ENCODE measurements at places on chromosomes 16 and 17.

DNA sequence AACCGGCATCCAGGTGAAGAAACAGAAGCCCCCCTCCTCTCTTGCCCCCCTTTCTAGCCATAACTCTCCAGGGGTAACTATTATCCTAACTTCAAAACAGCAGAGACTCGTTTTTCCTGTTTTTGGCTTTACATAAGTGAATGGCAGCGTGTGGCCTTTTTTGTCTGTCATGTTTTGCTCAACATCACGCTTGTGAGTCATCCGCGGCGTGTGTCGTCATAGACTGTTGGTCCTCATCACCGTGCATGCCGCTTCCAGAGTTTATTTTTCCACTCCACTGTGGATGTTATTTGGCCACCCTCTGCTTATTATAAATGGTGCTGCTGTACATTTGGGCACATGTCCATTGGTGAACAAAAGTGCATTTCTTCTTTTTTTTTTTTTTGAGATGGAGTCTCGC is 52.6 kb downstream of the ERN1 start:
- DNase-seq = no peak

GRCh38 chr17:57210224-57210553 is 46.1 kb upstream of the MSI2 start:
- no peak for DNase-seq

DNA sequence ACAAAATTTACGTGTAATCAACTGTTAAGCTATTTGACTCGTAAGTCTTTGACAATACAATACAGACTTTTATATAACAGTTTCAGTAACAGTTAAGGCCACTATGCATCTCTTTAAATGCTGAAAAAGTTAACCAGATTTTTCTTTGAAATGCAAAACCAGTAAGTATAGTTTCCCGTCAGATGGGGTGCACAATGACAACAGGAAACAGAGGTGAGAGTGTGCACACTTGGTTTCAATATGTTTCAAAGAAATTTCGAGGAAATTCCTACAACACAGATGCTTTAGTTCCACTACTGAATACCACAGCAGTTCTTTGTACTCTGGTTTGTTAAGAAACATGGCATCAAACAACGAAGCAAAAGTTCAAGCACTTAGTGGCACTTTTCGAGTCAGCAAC is 48.4 kb downstream of the RNF157 start:
- no peak for DNase-seq

DNA sequence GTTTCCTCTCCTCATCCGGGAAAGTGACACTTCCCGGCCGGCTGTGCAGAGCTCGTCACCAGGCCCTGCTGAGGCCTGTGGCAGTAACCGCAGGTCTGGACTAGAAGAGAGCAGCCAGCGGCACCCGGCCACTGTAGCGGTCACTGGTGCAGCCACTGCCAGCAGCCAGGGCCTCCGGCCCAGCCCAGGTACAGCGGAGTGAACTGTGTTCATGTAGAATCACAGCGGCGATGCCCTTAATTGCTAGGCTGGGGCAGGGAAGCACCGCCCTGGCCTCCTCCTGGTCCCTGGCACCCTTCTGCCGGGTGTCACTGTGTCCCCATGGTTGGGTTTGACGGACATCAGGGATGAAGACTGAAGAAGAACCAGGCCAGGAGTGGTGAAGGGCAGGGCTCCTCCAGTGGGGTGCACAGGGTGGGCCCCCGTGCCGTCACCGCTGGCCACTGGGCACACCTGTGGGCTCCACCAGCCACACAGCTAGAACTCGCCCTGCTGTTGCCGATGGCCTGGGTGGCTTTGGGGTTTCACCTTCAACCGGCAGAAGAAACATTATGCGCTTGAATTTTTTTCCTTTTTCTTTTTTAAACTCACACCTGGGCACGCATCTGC is 165.2 kb upstream of the CHMP6 start:
- peak; percentile 30 for DNase-seq

DNA sequence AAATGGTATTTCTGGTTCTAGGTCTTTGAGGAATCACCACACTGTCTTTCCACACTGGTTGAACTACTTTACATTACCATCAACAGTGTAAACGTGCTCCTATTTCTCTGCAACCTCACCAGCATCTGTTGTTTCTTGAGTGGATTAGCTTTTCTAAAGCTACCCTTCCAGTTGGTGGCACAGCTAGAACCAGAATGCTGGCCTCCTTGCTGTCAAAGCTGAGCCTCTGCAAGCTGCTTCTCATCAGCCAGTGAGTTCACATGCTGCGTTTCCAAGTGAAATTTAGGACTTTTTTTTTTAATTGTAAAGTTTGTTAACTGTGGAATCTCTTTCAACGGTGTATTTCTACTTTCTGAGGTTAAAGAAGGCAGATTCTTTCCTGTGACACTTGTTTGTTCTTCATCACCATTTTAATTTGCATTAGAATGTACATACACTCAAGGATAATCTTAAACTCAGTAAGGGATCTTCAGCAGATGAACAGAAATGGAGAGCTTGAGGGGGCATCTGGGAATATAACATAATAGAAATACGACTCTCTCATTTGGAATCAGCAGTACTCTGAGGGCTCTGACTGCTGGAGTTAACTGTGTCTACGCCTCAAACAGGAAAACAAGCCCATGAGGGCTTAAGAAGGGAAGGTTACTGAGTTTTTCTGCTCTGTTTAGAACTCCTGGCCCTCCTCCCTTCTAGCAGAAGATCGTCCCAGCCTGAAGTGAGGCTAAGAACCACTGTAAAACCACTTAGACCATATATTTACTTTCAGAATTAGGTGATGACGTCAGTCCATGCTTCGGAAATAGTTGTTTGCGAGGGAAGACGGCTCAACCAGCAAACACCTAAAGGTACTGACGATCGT is 148.4 kb upstream of the FAM20A start:
- DNase-seq = no peak

DNA sequence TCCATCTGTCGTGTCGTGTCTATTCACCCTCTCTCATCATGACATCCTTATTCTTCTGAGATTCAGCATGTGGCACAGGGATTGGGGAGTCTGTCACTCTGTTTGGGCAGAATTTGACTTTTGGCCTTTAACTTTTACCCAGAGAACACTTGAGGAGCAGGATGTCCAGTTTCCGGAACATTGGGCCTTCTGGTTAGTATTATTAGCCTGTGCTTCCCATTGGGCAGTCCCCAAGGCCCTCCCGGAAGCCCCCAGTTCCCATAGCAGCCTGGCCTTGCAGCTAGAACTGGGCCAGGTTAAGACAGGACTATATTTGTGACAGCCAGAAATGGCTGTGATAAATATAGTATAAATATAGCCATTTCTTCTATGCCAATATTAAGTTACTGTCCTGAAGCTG is 9.6 kb downstream of the SCN4A start:
- peak; percentile 36 for DNase-seq

GRCh38 chr17:79147746-79148506 is 73.3 kb downstream of the ENGASE start:
- no peak for DNase-seq

GRCh38 chr16:88920618-88921590 is 54.4 kb upstream of the PABPN1L start:
- peak; percentile 91 for DNase-seq

DNA sequence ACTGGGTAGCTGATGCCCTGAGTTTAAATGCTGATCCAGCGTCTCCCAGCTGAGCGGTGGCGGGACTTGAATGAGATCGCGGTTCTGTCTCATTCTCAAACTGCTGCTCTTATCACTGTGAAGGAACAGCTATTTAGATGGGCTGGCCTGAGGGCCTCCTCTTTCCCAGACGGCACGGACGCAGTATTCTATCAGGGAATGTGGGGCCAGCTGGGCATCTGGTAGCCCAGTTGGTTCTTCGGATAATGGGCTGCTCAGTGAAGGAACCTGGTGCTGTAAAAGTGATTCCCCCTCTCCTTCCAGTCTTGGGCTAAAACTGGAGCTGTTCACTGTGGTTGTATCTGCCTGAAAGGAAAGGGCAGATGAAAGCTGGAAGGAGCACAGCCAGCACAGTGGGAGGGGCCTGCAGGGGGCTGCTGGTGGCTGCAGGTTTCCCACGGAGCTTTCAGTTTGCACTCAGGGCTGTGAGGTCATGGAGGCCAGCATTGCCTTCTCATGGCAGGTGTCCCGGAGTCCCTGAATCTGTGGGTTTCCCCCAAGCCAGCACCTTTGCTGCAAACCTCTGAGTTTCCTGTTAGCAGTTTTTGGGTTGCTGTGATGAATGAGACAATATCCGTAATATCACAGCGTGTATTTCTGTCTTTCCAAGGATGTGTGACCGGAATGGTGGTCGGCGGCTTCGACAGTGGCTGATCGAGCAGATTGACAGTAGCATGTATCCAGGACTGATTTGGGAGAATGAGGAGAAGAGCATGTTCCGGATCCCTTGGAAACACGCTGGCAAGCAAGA is 3.6 kb downstream of the IRF8 start:
- no peak for DNase-seq

GRCh38 chr16:80580109-80580832 is 39.5 kb downstream of the DYNLRB2 start:
- DNase-seq = no peak

GRCh38 chr17:47213540-47213939 is 4.4 kb downstream of the MYL4 start:
- no peak for DNase-seq

- DNase-seq = peak; percentile 92
Observed at GRCh38 chr16:85888405-85889331, 10.3 kb upstream of the IRF8 start.

- no peak for DNase-seq
Observed at GRCh38 chr17:72219137-72219823, 98.5 kb downstream of the SOX9 start.

GRCh38 chr16:87276091-87276701 is 41.0 kb downstream of the C16orf95 start:
- no peak for DNase-seq

GRCh38 chr16:49875806-49876715 is 20.1 kb upstream of the ZNF423 start:
- DNase-seq = no peak

DNA sequence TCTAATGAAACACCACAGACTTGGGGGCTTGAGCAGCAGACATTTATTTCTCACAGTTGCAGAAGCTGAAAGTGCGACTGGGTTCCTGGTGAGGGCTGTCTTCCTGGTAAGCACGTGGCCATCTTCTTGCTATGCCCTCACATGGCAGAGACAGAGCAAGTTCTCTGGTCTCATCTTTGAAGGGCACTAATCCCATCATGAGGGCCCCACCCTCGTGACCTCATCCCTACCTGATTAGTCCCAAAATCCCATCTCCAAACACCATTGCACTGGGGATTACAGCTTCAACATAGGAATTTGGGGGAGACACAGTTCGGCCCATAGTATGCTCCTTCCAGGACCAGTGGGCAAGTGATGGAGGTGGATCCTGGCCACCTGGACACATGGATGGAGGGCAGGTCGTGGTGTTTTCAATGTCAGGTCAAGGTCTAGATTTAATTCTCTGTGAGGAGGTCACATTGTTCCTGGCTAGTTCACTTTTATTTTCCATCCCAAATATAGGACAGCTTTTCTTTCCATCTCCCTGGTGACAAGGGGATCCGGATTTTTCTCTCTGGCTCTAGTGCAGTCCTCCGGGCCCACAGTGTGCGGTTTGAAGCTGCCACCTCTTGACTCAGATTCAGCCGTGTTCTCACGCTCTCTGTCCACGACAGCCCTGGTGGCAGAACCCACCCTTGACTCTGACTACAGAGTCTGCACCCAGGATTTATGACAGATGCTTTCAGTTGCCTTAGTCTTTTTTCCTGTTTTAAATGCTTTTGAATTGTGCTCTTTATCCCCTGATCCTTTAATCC is 160.5 kb upstream of the NOL11 start:
- DNase-seq = no peak

GRCh38 chr17:17849845-17850373 is 13.1 kb upstream of the SREBF1 start:
- DNase-seq = no peak

DNA sequence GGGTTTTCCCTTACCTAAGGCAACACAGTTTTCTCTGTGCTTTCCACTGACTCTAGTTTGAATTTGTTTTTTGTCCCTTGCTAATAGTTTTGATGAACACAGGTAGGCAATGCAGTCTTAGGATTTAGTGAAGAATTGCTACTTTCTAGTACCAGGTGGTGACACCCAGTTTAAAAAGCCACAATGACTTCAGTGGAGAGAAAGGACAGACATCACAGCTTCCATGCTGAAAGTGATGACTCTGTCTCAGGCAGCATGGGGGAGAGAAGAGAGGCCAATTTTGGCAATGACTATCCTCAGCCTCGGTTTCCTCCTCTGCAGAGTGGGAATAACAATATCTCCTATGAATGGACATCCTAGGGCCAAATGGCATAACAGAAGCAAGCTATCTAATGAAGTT is 118.8 kb downstream of the AXIN2 start:
- DNase-seq = no peak

DNA sequence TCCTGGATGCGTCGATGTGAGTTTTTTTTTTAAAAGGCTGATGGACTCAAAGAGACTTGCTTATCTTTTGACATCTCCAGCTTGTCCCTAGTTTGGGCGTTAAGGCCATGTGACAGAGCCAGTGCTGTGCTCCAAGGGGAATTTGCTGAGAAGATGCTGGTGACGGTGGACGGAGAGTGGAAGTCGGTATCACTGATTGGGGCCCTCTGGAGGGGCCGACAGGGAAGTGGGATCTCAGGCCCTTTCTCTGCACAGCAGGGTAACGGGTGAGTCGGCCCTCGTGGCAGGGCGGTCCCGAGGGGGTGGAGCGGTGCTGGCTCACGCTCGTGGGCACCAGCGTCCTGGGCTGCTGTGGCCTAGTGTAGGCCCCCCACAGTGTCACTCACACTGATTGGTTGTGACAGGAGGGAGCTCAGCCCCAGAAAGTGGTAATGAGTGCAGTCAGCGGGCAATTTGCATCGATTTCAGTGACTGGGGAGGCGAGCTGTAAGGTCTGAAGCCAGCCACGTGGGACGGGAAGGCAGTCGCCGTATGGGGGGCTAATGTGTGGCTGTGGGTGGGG is 91.3 kb downstream of the TBC1D16 start:
- no peak for DNase-seq

DNA sequence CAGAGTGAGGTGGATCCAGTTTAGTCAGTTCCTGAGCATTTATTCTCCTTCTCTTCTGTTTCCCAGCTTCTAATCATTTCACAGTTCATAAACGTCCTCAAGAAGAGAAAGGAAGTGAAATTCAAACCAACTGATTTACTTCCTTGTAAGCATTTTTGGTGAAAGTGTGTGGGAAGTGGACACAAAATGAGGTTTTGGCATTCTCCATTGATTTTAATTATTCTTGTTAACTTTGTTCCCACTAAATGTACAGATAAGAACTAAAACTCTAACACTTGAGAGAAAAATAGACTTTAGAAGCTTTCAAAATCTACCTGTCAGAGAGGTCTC is 42.7 kb upstream of the CORO6 start:
- no peak for DNase-seq

DNA sequence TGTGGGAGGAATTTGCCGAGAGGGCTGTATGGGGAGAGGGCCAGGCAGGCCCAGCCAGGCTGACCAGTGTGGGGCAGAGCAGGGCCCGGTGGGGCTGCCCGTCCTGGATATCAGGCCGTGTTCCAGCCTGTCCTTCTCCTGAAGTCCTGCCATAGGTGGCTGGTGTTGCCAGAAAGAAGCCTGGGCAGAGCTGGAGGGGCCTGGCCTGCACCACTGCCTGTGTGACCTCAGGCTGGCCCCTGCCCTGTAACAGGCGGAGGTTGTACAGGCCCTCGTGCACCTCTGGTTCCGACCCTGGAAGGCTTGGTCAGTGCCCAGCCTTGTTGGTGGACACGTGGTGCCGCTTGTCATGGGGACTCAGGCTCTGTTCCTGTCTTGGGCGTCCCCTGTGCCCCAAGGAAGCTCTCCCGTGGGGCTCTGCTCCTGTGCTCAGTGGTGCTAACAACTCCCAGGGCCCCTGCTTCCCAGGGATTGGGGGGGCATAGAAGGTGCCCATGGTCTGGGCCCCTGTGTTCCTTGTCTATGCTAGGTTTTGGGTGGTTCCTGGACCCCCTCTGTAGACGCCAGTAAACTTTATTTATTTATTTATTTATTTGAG is 33.3 kb downstream of the ADCY7 start:
- no peak for DNase-seq

GRCh38 chr17:76714822-76715495 is 4.2 kb upstream of the MXRA7 start:
- DNase-seq = no peak
